ENCODE measurements at places on chromosomes 13 and 19. TPM values are rescaled to one million over a fixed set of nuclear protein-coding genes. Genes with fewer than 3 reads are reported as not detected.

The CCDC70 gene
- not detected for total RNA-seq

The CAMSAP3 gene
- 10.0 TPM for total RNA-seq

The CYP2F1 gene
- not detected for total RNA-seq

The ZNF471 gene
- total RNA-seq: 6.9 TPM

DNA sequence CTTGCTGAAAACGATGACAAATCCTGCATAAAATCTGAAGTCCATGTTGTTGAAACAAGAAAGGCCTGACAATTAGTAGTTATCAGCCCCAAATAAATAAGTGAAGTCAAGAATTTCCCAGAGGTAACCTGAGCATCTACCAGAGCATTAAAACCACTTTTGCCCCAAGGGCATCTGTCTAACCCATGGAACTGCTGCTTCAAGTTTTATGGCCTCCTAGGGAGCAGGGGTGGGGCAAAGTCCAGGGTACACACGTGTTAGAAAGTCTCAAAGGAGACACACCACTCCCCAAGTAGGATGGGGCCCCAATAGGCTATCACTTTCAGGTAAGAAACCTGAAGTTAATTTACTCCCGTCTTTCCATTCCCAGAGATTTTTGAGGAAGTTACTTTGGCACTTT is 81.1 kb downstream of the CACNA1A start:
- no peaks in the 10 kb centered on the region for H3K36me3 ChIP-seq
- H3K27me3 ChIP-seq: peaks cover 3% of the 10 kb centered on the region
- no peak overlapping the region for H3K27ac ChIP-seq
- H3K4me1 ChIP-seq: no peaks in the 10 kb centered on the region

GRCh38 chr19:19550972-19551852 is 13.1 kb downstream of the CILP2 start:
- DNase-seq: no peak
- no peak overlapping the region for H3K4me3 ChIP-seq
- no peaks in the 10 kb centered on the region for H3K36me3 ChIP-seq
- no peaks in the 10 kb centered on the region for H3K4me1 ChIP-seq
- H3K27ac ChIP-seq: no peak overlapping the region

DNA sequence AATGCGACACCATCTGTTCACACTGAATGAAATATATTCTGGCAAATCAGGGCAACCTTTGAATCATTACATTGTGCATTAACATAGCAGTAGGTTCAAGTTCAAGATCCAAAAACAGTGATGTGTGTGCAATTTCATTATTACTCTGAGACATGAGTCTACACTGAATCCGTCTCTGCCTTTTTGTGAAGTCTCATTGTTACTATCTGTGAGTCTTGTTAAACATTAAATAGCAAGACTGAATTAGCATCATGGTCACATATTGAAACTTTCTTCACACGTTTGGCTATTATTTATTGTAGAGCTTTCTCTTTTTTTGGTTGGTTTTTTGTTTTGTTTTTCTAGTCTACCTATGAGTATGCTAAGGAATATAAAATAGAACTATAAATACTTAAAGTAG is 117.1 kb upstream of the SLITRK5 start:
- H3K36me3 ChIP-seq: no peaks in the 10 kb centered on the region
- no peak overlapping the region for H3K4me3 ChIP-seq
- H3K4me1 ChIP-seq: no peaks in the 10 kb centered on the region
- H3K27me3 ChIP-seq: no peaks in the 10 kb centered on the region

GRCh38 chr13:40149611-40150274 is 494.3 kb downstream of the COG6 start:
- no peak overlapping the region for H3K27ac ChIP-seq
- no peak overlapping the region for H3K4me3 ChIP-seq
- peak; percentile 29 for DNase-seq
- H3K27me3 ChIP-seq: no peaks in the 10 kb centered on the region

DNA sequence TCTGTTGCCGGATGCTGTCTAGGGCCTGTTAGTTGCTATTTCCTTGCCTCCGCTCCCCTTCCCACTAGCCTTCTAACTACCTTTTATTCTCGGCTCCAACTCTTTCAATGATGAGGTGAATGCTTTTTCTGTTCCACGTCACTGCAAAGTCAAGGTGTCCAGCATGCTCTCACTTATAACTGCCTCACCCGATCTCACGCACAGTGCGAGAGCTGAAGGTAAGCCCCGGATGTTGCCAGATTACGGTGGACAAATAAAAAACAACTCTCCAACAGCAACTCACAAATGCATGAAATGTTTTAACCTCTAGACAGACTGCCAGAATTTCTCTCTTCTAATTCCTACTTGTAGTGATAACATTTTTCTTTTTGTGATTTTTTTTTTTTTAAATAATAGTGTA is 169.9 kb downstream of the STK24 start:
- H3K36me3 ChIP-seq: no peaks in the 10 kb centered on the region
- no peak for DNase-seq
- H3K4me1 ChIP-seq: peaks cover 8% of the 10 kb centered on the region

- no peak for DNase-seq
- H3K27me3 ChIP-seq: no peaks in the 10 kb centered on the region
- H3K4me1 ChIP-seq: peaks cover 10% of the 10 kb centered on the region
- H3K4me3 ChIP-seq: no peak overlapping the region
- peaks cover 45% of the 10 kb centered on the region for H3K36me3 ChIP-seq
These were observed 26.8 kb downstream of the PIAS4 start for GRCh38 chr19:4034048-4035017.

DNA sequence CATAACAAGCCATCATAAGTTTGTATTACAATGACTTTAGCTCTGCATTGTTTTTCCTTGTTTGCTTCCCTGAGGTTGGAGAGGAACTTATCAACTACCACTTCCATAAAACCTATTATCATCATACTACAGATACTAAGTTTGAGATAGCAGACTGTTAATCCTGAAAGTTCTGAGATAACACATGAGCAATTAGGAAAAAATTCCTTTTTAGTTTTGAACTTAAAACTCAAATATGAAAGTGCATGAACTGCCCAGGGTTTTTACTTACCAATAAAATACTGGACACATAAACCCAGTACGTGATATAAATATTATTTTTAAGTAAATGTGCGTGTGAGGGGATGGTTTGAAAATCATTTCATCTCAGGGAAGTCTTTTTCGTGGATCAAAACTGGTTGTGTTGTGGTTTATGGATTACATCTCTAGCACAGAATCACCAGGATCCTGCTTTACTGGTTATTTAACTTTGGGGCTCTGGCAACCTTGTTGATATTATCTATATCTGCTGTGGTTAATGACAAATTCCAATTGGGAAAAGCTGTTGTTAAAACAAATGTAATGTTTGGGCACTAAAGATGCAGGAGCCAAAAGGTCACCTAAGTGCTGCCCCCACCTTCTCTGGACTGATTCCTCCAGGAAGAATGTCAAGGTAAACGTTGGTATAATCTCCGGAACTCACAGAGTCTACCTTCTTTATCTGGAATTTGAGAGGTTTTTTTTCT is 12.4 kb downstream of the CDX2 start:
- H3K4me3 ChIP-seq: no peak overlapping the region
- peaks cover 9% of the 10 kb centered on the region for H3K4me1 ChIP-seq
- peaks cover 76% of the 10 kb centered on the region for H3K27me3 ChIP-seq
- no peak for DNase-seq
- H3K36me3 ChIP-seq: no peaks in the 10 kb centered on the region
